ENCODE measurements at places on chromosomes 7 and 10.

DNA sequence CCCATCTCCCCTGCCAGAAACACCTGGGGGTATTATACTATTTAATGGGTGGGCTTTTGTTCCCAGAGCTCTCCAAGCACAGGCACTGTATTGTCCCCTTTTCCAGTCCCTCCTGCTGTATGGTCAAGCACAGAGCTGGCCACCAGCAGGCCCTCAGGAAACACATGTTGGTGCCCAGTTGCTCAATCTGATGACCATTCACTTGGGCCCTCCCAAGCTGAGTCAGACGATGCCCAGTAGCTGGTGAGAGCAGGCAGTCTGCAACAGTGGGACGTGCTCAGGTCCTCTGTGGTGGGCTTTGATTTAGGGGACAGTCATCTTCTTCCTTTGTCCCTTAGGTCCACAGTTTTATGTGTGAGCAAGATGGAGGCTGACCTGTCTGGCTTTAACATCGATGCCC, 11.8 kb downstream of the SFXN2 start:
- DNase-seq: no peak

GRCh38 chr10:128062881-128063563, 63.2 kb downstream of the MKI67 start:
- DNase-seq: no peak

GRCh38 chr10:51251110-51251509, 176.8 kb downstream of the PRKG1 start:
- DNase-seq: no peak

GRCh38 chr7:40851001-40851400, 716.2 kb downstream of the SUGCT start:
- no peak for DNase-seq

GRCh38 chr7:52271703-52272102, 763.7 kb upstream of the POM121L12 start:
- no peak for DNase-seq

GRCh38 chr7:4665661-4666060, 16.4 kb upstream of the FOXK1 start:
- DNase-seq: no peak
